ENCODE measurements at places on chromosomes 1 and 21. TPM values are rescaled to one million over a fixed set of nuclear protein-coding genes. Genes with fewer than 3 reads are reported as not detected.

POTED gene
- total RNA-seq = not detected

NSUN4 gene
- total RNA-seq = 19.2 TPM

OR2AK2 gene
- not detected for total RNA-seq

E2F2 gene
- under 0.01 TPM for total RNA-seq

SH2D1B gene
- not detected for total RNA-seq

DDAH1 gene
- total RNA-seq = 60.4 TPM

C1orf115 gene
- total RNA-seq = 0.58 TPM

RNU1-2 gene
- under 0.01 TPM for total RNA-seq

CFHR5 gene
- not detected for total RNA-seq

TAF1A gene
- 13.0 TPM for total RNA-seq

NCDN gene
- total RNA-seq = 32.8 TPM

TMEM240 gene
- total RNA-seq = 1.5 TPM

RGL1 gene
- total RNA-seq = 22.4 TPM

RGSL1 gene
- total RNA-seq = not detected

NBPF10 gene
- 3.1 TPM for total RNA-seq

DTL gene
- 31.8 TPM for total RNA-seq

ITLN2 gene
- 1.4 TPM for total RNA-seq

Data from regular cardiac myocyte (primary cell).